Activated CD4-positive, alpha-beta T cell treated with anti-CD3 and anti-CD28 coated beads, Interleukin-2, amount 50 U/mL, for 48 hours (primary cell): ENCODE measurements at places on chromosomes 12 and 14.

DNA sequence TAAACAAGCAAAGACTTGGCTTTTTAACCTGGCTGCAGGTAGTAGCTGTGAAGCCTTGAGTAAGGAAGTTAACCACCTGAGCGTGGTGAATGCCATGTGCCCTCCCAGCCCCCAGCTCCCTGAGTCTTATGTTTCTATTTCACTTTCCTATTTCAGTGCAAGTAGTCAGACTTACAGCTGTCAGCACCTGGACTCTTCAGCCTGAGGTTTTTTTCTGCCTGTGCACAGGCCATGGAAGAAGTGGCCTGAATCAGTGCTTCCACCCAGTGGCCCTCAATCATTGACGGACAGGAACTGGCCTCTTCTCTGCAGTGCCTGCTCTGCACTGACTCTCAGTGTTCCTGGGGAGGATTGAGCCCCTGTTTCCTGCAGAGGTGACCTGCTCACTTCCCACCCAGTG, 796.4 kb downstream of the MED13L start:
- no peak for DNase-seq

DNA sequence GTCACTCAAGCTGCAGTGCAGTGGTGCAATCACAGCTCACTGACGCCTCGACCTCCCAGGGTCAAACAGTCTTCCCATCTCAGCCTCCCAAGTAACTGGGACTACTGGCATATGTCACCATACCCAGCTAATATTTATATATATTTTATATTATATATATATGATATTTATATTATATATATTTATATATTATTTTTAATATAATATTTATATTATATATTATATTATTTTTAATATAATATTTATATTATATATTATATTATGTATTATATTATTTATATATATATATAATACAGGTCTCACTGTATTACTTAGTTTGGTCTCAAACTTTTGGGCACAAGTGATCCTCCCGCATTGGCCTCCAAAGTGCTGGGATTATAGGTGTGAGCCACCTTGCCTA, 9.4 kb downstream of the ZNF84 start:
- DNase-seq, result no peak

DNA sequence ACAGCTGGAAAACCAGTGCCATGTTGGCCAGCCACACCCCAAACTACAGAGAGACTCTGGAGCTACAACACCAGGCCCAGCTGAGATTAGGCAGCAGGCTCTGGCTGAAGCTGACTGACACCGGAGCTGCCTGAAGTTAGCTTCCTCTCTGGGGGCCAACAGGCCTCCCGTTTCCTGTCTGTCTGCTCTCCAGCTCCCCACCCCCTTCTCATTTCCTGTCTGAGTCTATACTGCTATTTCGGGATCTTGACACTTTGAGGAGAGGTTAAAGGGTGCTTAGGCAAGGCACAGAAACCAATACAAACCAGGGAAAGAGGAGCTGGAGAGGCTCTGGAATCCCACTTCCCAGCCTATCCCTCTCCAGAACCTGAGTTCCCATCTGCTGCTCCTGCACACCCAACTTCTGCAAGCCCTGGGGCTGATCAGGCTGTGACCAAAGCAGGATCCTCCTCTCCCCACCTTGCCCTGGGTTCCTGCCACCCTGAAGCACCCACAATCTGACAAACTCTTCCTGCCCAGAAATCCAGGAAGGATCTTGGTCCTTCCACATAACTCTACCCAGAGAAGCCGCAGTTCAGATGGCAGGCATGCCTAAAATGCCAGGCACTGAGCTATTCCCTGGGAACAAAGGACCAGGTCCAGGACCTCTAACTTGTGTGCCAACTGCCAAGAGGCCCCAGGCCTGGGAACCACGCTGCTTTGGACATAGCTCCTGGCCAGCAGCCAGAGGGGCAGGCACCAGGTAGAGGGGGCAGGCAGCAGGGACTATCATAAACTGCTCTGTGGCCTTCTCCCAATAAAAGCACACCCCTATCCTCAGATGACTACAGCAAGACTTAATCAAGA, 39.9 kb downstream of the PRPF40B start:
- DNase-seq, result peak; percentile 72

DNA sequence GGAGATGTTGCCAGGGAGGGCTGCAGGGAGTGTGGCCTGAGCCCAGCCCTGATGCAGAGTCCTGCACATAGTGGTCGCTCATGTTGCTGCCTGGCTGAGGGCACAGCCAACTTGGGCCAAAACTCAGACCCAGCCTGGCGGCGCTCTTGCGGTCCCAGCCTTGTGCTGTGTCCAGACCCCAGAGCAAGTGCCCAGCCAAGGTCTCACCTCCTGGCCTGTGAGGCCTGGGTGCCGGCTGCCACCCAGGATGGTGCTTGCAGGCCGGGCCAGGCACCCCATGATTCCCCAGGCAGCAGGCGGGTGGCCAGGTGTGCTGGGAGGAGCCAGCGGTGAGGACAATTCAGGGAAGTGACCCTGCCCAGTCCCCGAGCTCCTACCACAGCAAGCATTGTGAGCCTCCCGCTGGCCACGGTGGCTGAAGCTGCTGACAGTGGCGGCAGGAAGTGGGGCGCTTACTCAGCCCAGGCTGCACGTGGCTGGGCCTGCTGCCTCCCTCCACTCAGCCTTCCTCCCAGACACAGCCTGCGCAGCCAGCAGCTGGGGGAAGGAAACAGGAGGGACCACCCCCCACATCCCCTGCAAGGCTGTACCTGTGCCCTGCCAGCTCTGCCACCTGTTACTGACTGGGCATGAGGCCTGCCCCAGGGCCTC, 17.7 kb upstream of the PGF start:
- DNase-seq, result peak; percentile 29

DNA sequence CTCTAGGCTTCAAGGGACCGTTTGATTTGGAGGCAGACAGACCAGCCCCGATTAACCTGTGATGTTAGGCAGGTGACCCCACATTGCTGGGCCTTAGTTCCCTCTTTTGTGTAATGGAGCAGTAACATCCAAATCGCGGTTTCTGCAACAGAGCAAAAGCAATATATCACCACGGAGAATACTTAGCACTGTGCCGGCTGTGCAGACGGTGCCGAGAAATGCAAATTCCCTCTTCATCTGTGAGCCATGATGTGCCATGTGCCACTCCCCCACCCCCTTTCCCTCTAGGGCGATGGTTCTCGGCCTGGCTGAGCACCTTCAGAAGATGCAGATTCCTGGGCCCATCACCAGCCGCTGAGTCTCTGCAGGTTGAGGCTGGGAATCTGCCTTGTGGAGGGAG, 10.9 kb downstream of the BCL7A start:
- no peak for DNase-seq

DNA sequence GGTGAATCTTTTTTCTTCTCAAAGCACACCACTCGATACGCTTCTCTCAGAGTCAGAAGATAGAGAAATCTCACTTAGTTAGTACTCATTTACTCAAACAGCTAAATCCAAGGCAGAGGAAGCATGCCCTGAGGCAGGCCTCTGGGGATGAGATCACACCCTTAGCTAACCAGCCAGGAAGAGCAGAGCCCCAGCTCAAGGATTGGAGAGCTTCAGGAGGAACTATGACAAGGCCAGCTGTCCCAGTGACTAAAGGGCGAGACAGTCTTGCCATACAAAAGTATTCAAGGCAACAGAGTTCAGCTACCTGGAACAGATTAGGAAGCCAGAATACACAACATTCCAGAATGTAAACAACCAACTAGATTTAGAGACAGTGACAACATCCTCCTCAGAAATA, 197.7 kb upstream of the CCDC196 start:
- no peak for DNase-seq
